ENCODE measurements at places on chromosomes 3 and 15.

GRCh38 chr3:72237679-72238009 lies 452.7 kb upstream of the PROK2 start:
- DNase-seq = no peak

DNA sequence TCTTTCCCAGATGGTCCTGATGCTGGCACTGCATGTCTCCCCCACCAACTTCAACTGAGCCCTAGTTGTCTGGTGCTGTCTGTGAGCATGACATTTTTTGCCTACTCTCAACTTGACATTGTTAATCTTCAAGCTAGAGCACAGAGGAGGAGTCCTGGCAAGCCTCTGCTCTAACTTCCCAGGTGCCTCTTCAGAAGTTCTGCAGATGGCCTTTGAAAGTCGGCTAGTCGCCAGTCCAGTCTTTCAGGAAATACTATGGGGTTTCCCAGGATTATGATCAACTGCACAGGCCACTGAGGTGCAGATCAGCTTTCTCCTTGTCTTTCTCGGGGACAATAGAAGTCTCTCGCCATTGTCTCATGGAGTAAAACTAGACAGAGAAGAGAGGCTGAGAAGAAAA lies 86.7 kb downstream of the ST8SIA2 start:
- no peak for DNase-seq

GRCh38 chr3:27721717-27722564 lies at the start of gene EOMES:
Gene EOMES, minus strand, starts transcription at chr3:27722323. Its CDS starts 29 bp downstream, at chr3:27722294.
- DNase-seq = peak; percentile 52

- DNase-seq = peak; percentile 83
Observed at GRCh38 chr3:151875759-151876158, 2.3 kb downstream of the SUCNR1 start.
